ENCODE measurements at places on chromosomes 3 and 15.

- DNase-seq, result no peak
Measured at GRCh38 chr3:146781606-146782005, 176.5 kb upstream of the PLSCR5 start.

- DNase-seq, result no peak
Measured at GRCh38 chr3:175378348-175378747, 519.2 kb downstream of the NAALADL2 start.

GRCh38 chr15:74202452-74203401 lies at the start of gene STRA6:
Gene STRA6, minus strand, starts transcription at chr15:74202787. Its CDS starts 520 bp downstream, at chr15:74202267.
- peak; percentile 12 for DNase-seq

DNA sequence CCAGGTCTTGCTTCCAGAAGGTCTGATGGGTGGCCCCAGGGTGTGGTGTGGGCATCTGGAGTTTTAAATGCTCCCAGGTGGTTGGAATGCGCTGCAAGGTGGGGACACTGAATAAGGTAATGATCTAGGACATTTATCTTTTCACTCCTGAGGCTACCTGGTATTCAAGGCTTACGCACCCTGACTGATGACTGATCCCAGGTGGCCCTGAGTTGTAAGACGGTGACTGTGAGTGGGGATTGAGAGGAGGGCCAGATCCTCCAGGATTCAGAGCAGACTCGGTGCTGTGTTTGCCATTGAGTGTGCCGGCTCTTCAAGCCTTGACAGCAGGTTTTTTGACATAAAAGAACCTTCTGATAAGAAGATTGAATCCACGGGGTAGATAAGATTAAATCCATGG lies 40.3 kb downstream of the SLC6A20 start:
- no peak for DNase-seq

- no peak for DNase-seq
Measured at GRCh38 chr15:48803877-48804276, 7.0 kb downstream of the CEP152 start.

DNA sequence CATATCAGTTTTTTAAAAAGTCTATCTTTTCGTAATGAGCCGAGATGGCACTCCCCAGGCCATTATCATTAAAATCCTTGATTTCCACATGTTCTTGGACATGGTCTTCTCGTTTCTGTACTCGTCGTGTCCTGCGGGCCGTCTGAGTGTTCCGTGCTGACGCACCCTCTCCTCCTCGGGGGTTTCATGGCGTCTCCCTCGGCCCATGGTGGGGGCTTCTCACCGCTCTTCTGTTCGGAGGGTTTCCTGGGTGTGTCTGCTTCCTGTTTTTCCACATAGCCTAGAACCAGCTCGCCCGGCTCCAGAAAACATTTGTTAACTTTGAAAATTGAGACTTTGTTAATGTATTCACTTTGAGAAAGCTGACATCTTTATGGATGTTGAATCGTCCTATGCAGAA lies 92.7 kb downstream of the VGLL4 start:
- DNase-seq, result no peak

DNA sequence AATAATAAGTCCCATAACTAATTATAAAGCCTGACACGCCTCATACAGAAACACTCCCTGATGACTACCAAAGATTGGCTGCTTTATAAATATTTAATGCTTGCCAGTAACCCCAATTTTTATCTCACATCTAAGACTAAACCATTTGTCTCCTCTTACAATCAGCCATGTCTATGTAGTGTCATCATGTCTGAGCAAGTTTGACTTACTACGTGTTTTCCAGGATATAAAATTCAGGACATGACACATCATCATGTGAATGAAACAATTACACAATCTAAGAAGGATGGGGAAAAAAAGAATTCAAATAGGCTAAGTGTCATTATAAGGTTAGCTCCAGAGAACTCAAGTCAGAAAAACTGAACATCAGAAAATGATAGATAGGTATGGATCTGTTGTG lies 208.7 kb downstream of the MECOM start:
- DNase-seq, result no peak

GRCh38 chr3:107493134-107493533 lies 29.6 kb upstream of the BBX start:
- DNase-seq, result no peak

GRCh38 chr15:68618394-68618793 lies 39.6 kb downstream of the CORO2B start:
- no peak for DNase-seq

DNA sequence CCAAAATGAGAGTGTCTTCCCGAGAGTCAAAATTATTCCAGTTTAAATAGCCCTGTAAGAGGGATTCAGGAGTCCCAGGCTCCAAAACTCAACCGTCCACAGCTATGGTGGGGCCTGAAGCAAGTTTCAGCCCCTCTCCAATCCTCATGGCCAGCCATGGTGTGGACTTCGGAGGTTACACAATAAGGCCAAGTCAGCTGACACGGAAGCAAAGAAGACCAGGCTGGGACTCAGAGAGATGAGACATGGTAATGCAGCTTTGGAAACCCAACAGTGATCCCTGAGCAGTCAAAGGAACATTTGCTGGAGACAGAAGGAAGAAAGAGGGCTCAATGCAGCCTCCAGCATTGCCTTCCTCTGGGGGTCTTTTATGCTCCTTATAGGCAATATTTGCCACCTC lies 324.6 kb upstream of the TLE3 start:
- DNase-seq, result no peak

- no peak for DNase-seq
Measured at GRCh38 chr3:125435231-125435630, 60.1 kb upstream of the ZNF148 start.

DNA sequence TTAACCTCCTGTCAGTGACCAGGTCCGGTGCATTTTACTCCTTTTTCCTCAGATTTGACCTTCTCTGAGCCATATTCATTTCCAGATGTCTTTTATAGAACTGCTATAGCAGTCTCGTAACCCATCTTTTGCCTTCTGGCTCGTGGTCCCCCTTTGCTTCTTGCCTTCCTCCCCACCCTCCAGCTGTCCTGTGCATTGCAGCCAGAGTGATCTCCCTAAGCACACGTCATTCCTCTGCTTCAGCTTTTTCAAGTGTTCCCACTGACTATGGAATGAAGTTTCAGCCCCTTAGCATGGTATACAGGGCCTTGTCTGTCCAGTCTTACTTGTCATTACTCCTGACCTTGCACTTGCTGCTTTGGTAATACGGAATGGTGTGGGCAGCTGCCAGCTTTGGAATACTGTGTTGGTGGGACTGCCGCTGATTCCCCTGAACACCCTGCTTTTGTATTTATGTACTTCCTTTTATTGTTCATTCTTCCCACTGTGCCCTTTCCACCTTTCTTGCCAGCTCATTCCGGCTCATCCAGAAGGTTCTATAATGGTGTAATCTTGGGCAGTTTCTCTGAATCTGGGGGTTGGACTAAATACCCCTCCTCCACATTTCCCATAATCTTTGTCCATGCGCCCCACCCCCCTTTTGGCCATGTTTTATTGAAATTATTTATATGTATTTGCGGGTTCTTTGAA lies 38.9 kb downstream of the SLC25A26 start:
- no peak for DNase-seq
